ENCODE measurements at places on chromosomes 4 and X.

GRCh38 chr4:169099771-169100180 lies 89.7 kb upstream of the CBR4 start:
- no peak for DNase-seq

- no peak for DNase-seq
Measured at GRCh38 chr4:123699880-123700771, 303.5 kb downstream of the SPRY1 start.

- no peak for DNase-seq
Measured at GRCh38 chrX:96979766-96980165, 96.1 kb downstream of the RPA4 start.

DNA sequence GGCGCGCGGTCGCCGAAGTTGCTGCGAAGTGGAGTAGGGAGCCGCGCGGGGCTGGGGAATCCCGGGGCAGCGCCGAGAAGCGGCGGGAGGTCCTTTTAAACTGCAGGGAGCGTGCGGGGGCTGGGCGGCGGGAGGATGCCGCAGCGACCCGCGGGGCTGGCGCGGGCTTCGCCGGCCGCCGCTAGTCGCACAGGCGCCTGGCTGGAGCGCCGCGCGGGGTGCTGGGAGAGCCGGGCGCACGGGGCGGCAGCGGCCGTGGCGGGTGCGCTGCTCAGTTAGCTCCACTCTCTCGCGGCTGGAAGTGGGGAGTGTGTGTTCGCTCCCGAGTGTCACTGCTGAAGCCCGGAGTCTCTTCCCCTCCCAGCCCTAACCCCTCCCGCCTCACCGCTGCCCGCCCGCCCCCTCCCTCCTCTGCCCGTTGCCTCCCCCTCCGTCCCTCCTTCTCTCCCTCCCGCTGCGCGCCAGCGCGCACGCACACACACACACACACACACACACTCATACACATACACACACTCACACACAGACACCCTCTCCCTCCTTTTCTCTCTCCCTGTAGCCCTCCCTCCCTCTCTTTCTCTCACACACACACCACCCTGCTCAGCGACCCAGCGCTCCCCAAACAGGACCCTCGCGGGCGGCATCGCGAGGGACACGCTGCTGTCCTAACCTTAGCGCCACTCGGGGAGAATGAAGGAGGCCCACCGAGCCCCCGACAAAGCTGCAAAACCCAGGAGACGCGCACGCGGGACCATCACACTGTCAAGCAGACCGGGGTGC lies at the start of gene NDNF:
Gene NDNF (minus strand): TSS at position 312 of the 780 bp plus-strand sequence. CDS start 26,698 bp downstream, outside the sequence.
- DNase-seq, result no peak

GRCh38 chr4:7529368-7530080 lies 94.8 kb upstream of the PSAPL1 start:
- DNase-seq, result no peak

DNA sequence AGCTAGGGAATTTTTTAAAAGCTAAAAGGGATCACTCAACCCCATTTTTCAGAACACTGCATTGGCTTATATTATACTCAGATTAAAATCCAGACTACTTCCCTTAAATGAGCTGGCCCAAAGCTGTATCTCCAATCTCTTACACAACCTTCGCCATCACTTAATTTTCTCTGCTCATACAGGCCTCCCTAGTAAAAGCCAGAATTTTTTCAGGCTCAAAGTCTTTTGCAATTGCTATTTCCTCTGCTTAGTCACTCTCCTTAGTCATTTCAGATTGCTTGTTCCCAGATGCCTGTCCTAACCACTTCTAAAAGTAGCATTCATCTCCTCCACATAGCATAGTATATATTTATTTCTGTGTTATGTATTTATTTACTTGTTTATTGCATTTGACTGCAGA lies 1587.9 kb upstream of the ADGRL3 start:
- no peak for DNase-seq

- DNase-seq, result no peak
Measured at GRCh38 chrX:52346174-52347165, 22.4 kb upstream of the XAGE2 start.

- DNase-seq, result no peak
Measured at GRCh38 chr4:108166441-108167315, 2.1 kb downstream of the LEF1 start.

DNA sequence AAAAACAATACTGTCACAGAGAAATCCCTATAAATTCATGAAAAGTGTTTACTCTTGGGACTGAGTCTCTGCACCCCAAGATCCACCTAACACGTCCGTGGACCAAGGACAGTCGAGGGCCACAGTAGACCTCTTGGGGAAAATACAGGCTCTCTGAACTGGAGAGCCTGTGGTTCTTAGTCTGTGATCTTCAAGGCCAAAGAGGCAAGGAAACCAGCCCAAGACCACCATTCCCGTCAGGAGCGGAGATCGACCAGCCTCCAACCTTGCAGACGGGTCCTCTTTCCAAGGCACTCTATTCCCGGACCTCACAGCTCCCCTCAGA lies 1.6 kb upstream of the APBB2 start:
- DNase-seq, result no peak

GRCh38 chr4:32988165-32988811 lies 2268.1 kb downstream of the PCDH7 start:
- DNase-seq, result no peak

GRCh38 chr4:73417973-73418372 lies 13.9 kb downstream of the ALB start:
- DNase-seq, result no peak

- no peak for DNase-seq
Measured at GRCh38 chrX:15797707-15798106, 7.4 kb downstream of the ZRSR2 start.
